Smooth muscle cell of the umbilical artery (primary cell): ENCODE measurements at places on chromosomes 5 and 9. TPM values are rescaled to one million over a fixed set of nuclear protein-coding genes. Genes with fewer than 3 reads are reported as not detected.

SLC36A3 gene
- total RNA-seq = not detected in 2 replicates

KIF4B gene
- total RNA-seq = 0.09 TPM in 1 of 2 replicates, not detected in the other

PCDHGA1 gene
- total RNA-seq = 0.69 and 0.89 TPM in 2 replicates

IRX1 gene
- not detected in 2 replicates for total RNA-seq
